ELR (cell line): ENCODE measurements at places on chromosomes 6 and 20.

DNA sequence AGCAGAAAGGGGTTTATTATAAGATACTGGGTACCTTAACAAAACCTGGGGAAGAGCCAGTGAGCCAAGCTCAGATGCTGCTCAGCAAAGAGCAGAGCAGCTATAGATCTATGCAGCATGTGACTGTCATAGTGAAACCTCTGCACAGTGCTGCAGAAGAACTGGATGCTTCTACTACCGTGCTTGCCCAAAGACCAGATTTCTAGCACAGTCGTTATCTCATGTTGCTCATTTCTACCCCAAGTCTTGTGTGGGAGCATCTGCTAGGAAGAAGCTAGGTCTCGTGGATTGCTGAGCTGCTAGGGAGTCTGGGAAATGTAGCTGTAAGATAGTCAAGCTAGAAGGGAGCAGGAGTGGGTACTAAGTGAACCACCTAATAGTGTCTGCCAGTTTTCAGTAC is 31.7 kb upstream of the GNRH2 start:
- no peak for DNase-seq

- DNase-seq: no peak
Measured at GRCh38 chr20:49513009-49513408, 30.5 kb upstream of the KCNB1 start.

GRCh38 chr20:25247000-25247517 is 826 bp upstream of the PYGB start:
- peak; percentile 82 for DNase-seq

DNA sequence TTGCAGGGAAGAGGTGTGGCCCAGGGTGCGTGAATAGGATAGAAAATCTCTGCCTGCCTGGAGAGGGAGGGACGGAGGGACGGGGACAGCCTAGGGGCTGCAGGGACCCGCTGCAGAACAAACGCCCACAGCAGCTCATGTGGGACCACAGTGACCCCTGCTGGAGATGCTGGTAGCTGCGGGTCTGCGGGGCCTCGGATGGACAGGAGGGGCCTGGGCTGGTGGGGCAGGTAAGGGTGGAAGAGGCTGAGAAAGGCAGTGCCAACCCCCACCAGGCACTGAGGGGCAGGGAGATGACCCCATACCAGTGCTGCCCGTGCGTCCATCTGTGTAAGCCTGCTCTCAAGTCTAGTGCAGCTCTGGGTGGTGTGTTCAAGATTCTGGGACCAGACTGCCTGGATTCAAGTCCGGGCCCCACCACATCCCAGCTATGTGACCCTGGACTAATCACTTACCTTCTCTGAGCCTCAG is 39.4 kb downstream of the KIAA1755 start:
- DNase-seq: peak; percentile 83

GRCh38 chr6:22726966-22727365 is 157.6 kb downstream of the HDGFL1 start:
- no peak for DNase-seq

DNA sequence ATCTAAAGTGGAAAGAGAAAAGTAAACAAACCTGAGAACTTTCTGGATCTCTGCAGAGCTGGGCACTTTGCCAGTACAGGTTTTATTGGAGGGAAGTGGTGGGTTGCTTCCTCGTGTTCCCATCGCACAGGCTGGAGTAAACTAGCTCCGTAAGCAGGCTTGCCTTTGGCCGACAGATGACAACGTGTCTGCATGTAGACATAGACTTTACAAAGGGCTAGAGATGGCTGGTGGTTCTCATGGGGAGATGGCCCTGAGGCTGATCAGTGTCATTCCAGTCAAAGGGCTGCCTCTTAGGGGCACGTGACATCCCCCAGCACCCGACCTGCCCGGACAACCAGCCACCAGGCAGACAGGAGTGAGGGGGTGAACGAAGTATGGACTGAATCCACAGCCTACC is 98.8 kb downstream of the YTHDF1 start:
- no peak for DNase-seq
